Naive thymus-derived CD4-positive, alpha-beta T cell (primary cell): ENCODE measurements at places on chromosomes 16 and 17.

DNA sequence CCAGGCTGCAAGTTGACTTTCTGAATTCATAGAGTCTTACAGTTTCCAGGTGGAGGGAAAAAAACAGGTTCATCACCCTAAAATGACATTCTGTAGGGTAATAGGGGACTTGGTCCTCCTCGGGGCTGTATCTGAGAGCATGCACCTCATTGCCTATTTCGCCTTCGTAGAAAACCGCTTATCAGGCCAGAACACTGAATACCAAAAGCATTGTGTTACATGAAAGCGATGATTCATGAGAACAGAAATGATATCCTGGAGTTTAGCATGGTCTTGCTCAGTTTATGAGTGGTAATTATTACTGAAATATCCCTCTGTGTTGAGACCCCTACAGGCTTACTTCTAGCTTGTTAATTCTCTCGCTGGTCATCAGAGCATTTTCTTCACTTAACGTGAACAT, 61.4 kb upstream of the ARHGAP44 start:
- H3K36me3 ChIP-seq = no peaks in the 10 kb centered on the region
- no peak overlapping the region for H3K27ac ChIP-seq
- no peaks in the 10 kb centered on the region for H3K27me3 ChIP-seq
- no peaks in the 10 kb centered on the region for H3K4me1 ChIP-seq
- H3K4me3 ChIP-seq = no peak overlapping the region

DNA sequence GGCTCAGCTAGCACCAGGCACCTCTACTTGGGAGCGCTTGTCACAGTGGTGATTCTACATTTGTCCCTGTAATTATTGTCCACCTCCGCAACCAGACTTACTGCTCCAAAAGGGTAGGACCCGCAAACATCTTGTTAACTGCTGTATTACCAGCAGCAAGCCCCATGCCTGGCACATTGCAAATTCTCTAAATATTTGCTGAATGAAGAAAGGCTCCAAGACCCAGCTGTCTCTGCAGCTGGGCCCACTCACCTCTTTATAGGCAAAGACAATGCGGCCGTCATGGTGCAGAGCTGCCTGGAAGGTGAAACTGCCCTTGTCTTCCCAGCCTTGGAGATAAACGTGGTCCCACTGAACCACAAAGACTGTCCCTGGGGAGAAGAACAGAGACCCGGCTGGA, 44.3 kb downstream of the PLXDC1 start:
- H3K4me1 ChIP-seq = no peaks in the 10 kb centered on the region
- H3K36me3 ChIP-seq = no peaks in the 10 kb centered on the region
- DNase-seq = no peak

DNA sequence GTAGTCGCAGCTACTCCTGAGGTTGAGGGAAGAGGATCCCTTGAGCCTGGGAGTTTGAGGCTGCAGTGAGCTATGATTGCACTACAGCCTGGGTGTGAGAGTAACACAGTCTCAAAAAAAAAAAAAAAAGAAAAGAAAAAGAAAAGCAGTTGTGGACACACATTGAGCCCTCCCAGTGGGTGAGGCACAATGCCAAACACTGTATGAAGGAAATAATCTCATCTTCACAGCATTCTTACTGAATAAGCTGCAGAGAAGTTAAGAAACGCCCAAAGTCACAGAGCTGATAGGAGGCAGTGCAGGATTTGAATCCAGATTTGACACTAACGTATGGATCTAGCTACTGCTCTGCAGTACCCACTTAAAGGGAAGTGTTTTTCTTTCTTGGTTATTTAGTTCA, 5.9 kb upstream of the LYZL6 start:
- no peak overlapping the region for H3K27ac ChIP-seq
- no peak overlapping the region for H3K4me3 ChIP-seq
- no peaks in the 10 kb centered on the region for H3K27me3 ChIP-seq
- H3K36me3 ChIP-seq = no peaks in the 10 kb centered on the region

DNA sequence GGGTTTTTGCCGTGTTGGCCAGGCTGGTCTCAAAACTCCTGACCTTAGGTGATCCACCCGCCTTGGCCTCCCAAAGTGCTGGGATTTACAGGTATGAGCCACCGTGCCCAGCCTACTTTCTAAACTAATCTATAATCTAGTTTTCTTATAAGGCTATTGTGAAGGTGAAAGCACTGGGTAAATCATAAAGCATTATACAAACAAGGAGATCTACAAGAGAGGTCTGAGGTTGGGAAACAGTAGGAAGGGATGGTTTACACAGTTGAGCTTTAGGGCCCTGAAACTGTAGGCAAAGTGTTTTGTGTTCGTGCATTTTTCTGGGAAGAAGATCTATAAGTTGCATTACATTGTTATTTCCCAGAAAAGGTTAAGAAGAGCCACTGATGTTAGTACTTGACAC, 84.9 kb upstream of the MED13 start:
- H3K4me3 ChIP-seq = no peak overlapping the region
- H3K4me1 ChIP-seq = no peaks in the 10 kb centered on the region
- H3K27ac ChIP-seq = no peak overlapping the region

- H3K4me3 ChIP-seq = no peak overlapping the region
- peaks cover 18% of the 10 kb centered on the region for H3K36me3 ChIP-seq
- no peak overlapping the region for H3K27ac ChIP-seq
- no peaks in the 10 kb centered on the region for H3K27me3 ChIP-seq
Measured at GRCh38 chr17:67353929-67354574, 12.3 kb downstream of the PSMD12 start.
